ENCODE measurements at places on chromosomes 3 and 15.

GRCh38 chr3:75300606-75301005, 363.5 kb upstream of the FRG2C start:
- DNase-seq: no peak

- no peak for DNase-seq
Measured at GRCh38 chr3:172816281-172816680, 65.8 kb downstream of the ECT2 start.

DNA sequence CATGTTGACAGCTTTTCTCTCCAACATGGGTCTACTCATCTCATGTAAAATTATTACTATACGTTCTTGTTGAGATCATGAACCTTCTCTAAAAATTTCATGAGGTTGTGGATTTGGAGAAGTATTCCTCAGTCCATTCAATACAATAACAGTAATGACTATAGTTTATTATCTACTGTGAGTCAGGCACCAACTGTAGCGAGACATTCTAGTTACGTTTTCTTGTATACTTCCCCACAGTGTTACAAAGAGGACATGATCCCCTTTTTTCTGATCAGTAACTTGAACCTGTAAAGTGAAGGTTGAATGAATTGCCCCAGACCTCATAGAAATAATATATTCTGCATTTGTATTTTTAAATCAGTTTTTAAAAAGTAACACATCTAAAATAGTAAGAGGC, 76.4 kb downstream of the AKAP13 start:
- no peak for DNase-seq

DNA sequence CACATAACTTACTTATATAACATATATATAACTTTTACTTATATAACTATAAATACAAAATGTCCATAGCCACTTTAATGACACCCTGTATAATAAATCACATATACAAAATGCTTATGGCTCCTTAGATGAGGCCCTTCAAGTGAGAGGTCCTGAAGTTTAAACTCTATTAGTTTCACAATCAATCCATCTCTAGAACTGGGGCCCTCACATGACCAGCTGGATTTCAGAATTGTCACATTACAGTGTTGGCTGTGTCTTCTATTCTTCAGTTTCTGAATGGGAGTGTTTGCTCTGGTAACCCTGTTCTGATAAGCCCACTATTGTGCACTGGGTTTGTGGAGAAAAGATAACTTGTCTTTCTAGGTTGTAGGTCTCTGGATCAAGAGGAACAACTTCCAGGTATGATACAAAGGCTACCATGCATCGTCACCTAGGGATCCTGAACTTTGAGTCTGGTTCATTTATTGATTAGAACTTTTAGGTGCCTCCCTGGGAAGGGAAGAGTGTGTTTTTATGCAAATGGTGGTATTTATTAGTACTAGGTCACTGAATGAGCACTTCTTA, 107.9 kb downstream of the DNAH12 start:
- no peak for DNase-seq

DNA sequence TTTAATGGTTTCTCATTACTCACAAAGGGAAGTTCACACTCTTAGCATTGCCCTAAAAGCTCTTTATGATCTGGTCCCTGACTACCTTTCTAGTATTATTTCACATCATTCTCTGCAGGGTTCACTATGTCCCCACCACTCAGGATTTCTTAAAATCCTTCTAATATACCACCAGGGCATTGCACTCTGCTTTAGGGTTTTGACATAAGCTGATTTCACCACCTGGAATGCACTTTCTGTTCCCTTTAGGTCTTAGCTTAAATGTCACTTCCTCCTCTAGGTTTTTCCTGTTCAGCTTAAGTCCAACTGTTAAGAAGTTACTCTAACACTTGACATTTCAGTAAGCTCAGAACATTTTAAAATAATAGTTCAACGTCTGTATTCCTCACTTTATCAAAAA, 81.7 kb downstream of the HCN4 start:
- DNase-seq: no peak

- DNase-seq: no peak
Measured at GRCh38 chr3:152865668-152866245, 30.8 kb downstream of the P2RY1 start.

DNA sequence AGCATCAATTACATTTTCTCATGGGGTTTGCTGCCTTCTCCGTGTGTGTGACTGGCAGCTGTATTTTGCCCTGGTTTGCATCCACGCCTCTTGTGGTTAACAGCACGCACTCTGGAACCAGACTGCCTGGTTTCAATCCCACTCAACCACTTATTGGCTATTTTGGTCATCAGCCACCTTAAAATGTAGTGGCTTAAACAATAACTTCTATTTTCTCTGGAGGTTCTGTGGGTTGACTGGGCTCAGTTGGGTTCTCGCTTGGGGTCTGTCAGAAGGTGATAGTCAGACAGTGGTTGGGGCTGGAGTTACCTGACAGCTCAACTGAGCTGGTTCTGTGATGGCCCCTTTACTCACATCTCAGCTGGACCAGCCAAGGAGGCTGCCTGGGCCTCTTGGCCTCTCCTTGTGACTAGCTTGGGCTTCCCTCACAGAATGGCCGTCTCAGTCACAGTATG, 36.8 kb downstream of the EHD4 start:
- DNase-seq: no peak

- no peak for DNase-seq
Measured at GRCh38 chr3:185995352-185995751, 57.5 kb upstream of the TRA2B start.

DNA sequence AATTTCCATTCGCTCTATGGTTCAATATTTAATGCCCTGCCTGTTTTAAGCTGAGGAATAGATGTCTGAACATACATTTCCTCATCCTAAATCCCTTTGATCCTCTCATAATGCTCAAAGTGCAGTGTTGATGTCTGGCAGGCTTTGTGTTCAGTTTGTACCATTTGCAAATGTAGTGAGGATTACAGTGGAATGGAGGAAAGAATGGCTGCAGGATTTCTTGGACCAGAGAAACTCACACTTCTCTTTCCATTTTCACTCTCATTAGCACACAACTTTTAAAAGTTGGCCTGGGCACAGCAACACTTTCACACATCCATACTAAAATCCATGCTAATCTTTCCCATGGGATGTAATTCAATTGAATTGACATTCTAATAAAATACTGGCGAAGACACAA, 28.6 kb upstream of the THRB start:
- no peak for DNase-seq

DNA sequence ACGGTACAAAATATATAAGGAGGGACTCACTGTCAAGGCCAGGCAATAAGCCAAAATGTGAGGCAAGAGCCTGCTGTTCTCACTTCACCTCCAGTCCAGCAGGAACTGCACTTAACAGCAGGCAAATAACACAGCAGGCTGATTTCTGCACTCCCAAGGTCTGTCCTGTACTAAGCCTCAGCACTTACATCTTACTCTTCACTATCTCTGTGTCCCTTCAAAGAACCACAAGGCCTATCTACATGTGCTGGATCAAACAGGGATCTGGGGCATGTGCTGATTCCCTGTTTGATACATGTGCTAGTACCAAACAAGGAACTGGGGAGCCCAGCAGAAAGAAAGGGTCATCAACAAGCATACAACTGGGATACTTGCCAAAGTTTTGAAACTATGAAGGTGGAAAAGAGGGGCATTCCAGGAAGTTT, 22.2 kb downstream of the UACA start:
- peak; percentile 26 for DNase-seq

DNA sequence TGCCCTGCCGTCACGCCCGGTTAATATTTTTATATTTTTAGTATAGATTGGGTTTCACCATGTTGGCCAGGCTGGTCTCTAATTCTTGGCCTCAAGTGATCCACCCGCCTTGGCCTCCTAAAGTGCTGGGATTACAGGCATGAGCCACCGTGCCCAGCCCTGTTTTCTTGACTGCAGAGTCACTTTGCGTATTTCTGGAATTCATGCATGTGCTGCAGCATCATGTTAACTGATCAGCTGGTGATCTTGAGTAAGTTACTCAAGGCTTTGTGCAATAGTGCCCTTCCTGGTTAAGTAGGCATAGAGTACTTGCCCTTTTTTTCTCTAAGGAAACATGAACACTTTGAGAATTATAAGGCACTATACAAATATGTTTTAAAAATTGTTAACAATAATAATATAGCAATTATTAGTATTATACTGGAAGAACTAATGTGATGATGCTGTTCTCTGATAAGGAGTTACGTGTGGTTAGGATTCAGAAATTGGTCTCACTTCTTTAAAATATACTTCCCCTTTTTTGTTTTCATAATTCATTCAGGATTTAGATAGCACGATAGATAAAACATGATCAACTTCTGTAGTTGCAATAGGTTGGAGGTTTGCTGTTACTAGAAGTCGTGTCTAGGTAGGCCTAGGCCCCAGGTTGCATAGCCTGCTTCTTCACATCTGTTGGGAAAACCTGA, 33.6 kb downstream of the GPR171 start:
- no peak for DNase-seq

DNA sequence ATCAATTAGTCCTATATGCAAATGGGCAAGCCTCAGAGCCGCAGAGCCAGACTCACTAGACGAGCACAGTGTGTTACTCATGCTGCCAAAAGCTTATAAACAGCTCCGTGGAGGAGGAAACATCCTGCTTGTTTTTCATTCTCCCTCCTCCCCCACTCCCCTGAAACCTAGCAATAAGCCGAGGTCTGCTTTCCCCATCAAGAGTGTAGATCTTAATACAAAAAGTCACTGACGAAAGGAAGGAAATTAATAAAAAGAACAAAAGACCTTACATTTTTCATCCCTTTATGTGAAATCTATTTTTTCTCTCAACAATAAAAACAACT, 88.5 kb downstream of the XXYLT1 start:
- DNase-seq: no peak

- peak; percentile 48 for DNase-seq
Measured at GRCh38 chr3:10515884-10516495, 10.6 kb upstream of the ATP2B2 start.

DNA sequence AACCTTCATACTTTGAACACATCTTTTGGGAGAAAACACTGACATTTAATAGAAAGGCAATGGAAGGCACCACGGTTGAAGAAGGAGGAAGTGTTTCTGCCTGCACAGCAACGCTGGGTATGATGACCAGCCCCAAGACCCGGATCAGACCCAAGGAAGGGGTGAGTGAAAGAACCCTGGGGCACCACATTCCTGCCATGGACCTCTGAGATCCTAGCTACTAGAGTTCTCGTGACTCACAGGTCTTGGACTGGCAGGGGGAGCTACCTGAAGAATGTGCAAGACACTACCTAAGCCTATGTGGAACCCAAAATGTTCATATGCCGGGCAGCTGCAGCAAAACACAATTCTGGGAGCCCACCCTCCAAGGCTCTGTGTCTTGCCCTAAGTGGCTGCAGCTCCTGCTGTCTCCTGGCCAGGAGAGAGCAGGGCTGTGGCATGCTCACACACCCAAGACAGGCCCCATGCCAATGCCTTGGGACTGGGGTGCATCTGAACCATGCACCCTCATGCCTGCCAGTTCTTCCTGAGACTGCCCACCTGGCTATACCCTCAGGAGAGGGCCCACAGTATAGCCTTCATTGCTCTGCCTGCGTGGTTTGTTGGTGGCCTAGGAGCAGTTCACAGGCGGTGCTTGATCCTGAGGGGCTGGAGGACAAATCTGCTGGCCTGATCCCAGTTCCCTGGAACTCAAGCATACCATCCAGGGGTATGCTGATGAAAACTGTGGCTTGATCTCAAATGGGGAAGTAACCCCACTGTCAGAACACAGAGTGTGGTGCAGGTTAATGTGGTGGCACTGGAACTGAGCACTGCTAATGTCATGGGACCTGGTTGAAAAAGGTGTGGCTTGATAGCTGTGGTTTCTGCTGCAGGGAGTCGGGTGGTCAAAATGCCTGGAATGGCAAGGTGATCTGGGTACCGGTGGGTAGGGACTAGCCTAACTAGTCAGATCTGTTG, 353.3 kb upstream of the ARHGEF26 start:
- no peak for DNase-seq

DNA sequence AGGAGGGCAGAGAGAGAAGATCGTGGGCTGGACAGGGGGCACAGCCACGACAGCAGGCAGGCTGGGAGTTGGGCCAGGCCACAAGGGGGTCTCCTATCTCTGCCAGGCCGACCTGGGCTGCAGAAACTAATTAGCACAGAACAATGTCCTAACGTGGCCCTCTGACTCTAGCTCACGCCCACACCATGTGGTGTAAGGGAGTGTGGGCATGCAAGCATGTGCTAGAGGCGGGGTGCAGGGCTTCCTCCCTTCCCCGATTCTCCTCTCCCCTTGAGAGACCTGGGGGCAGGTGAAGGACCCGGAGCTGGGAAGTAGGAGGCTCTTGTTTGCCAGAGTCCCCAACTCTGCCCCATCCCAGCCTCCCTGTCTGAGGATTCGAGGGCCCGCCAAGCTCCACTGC, 65.5 kb downstream of the LINGO1 start:
- DNase-seq: no peak

DNA sequence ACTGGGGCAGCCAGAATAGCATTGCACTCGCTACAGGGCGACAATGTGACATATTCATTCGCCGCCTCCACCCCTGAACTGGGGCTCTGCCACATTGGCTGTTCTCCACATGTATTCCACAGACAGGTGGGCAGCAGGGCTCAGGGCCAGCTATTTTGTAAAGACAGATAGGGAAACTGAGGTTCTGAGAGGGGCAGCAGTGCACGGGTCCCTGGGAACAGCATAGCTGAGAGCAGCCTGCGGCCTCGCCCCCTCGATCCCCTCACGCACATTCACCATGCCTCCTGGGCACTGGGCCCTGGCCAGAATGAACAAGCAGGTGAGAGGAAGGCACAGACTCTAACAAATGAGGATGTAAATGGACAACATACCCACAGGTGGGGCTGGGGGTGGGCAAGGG, 75.0 kb upstream of the SPATA12 start:
- no peak for DNase-seq

DNA sequence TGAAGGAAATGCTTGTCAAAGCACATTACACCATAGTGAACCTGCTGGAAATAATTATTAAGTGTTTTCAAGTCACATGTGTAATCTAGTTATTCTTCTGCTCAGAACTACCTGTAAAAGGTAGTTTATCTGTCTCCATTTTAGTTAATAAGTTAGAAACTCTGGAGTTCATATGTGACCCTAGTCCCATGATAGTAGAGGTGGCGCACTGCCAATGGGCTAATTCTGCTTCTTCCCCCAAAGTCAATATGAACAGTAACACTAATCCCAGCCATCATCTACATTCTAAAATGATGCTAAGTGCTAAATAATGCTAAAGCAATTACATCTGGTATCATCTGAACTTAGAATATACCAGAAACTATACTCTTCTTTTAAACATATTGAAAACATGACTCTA, 361.0 kb upstream of the NECTIN3 start:
- DNase-seq: no peak

GRCh38 chr15:57398336-57398735, 22.0 kb downstream of the CGNL1 start:
- no peak for DNase-seq

DNA sequence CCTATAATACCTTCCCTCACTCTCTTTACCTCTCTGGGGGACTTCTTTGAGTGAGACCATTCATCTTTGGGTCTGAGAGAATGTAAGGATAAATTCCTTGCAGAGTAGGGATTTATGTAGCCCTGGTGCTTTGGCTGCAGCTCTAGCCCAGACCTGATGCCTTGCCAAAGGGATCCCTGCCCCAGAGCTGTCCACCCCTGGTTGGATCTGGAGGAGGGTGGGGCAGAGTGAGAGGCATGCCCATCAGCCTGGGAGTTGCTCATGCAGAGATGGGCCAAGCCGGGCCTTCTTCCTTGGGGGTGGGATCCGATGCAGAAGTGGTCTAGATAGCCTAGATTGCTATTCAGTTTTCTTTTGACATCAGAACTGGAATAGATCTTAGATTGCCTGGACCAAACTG, 31.5 kb downstream of the RTP1 start:
- no peak for DNase-seq

GRCh38 chr15:39543651-39544050, 37.2 kb upstream of the THBS1 start:
- DNase-seq: peak; percentile 25

Measured in SK-MEL-5 (cell line).